ENCODE measurements at places on chromosomes 6 and 20.

DNA sequence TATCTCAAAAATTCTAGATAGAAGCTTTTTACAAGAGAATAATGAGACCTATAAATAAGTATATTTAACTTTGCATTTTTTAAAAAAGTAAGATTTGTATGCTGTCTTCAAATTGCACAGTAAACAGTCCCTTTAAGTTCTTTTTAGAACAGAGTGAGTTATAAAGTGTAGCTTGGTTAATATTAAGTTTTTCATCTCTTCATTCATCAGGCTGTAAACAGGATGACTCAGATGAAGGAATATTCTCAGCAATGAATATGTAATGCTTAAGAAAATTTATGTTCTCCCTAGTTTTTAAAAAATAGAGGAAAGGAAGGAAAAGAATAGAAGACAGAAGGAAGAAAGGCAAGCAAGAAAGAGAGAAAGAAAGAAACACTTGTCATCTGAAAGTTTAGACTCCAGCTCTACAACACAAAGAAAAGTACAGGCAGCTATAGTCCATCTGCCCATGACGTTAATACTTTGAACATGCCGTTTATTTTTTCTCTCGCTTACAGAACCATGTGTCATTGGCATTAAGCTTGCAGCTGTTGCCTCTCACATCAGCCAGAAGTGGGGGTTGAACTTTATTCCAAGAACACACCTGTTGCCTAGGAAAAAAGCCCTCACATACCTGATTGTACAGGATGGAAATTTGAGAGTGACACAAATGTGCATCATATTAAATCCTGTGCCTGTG is 36.1 kb downstream of the CAP2 start:
- DNase-seq = no peak

DNA sequence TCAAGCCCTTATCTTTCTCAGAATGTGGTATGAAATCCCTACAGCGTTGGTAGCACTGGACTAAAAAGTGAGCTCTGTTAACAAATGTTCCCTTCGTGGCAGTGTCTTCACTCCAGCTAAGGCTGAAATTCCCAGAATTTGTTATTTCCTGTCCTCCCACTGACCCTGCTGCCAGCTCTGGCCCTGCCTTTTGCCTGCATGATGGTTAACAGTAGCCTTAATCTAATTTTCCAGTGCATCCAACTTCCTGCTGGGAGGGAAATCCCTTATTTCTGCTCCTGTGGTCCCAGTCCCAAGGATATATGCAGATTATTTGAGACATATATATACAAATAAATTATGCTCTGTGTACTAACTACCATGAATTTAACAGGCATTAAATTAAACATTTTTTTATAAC is 157.2 kb upstream of the CARMIL1 start:
- no peak for DNase-seq

DNA sequence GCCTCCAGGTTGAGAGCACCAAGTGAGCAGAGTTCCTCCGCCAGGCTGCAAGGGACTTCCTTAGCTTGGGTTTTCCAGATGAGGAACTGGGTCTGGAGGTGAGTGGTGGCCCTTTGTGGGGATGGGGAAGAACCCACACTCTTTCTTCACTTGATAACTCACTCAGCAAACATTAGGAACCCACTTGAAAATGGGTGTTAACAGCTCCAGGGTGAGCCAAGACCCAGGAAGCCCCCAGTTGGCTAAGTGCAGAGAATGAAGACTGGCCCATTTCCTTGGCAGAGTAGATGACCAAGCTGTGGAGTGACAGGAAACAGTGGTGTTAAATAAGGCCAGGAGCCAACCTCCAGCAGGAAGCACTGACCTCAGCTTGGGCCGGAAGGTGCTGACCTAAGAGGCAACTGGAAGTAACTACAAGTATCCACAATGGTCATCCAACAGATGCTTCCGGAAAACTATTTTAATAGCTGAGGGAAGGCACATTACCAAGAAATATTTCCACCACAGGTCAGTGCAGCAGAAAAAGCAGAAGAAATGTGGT is 22.7 kb downstream of the MRPL14 start:
- DNase-seq = no peak

GRCh38 chr6:45448417-45449389 is 71.0 kb upstream of the SUPT3H start:
- DNase-seq = no peak

DNA sequence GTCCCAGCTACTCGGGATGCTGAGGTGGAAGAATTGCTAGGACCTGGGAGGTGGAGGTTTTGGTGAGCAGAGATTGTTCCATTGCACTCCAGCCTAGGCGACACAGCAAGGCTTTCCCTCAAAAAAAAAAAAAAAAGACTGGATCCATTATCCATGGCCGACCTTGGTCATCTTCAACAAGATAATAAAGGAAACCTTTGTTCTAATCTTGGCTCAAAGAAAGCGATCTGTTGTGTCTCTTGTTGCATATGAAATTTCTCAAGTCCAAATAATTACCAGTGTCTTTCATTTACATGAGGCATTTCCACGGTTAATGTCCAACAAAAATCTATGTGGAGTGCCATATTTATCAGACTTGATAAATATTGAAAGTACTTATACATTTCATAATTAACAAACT is 23.7 kb upstream of the KIF16B start:
- no peak for DNase-seq

GRCh38 chr6:118632359-118632758 is 19.0 kb downstream of the CEP85L start:
- DNase-seq = no peak

DNA sequence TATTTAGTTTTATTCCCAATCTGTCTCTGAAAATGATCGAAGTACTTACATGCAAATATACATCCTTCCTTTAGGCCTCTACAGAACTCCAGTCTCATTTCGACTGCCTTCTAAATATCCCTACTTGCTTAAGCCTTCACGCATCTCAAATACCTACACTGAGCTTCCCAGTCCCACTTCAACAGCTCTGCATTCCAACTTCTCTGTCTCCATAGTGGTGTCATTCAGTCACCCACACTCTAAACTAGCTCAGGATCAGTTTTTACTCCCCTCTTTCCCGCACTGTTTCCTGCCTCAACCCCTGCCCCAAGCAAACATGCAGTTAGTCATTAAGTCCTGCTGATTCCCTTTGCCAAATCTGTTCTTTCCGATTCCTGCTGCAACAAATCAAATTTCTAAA is 91.8 kb upstream of the PREP start:
- no peak for DNase-seq

- DNase-seq = no peak
Measured at GRCh38 chr6:155287762-155288161, 23.9 kb downstream of the CLDN20 start.

DNA sequence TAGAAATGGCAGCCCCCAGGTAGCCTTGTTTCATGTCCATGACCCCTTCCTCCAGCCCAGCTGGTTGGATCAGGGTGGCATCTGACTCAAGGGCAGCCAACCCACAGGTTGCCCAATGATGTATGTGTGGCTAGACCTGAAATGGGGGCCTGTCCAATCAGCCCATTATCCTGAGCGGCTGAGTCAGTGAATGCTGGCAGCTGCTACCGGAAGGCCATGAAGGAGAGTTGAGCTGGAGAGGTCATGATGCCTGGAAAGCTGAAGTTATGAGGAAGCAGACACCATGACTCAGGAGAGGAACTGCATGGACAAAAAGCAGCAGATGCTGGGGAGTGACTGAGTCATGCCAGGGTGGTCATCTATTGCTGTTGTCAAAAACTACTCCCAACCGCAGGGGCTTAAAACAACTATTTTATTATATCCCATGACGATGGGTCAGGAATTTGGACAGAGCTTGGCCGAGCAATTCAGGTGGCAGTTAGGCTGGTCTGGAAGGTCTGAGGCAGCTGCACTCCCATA is 67.3 kb downstream of the MDGA1 start:
- peak; percentile 99 for DNase-seq

GRCh38 chr6:135267085-135267484 is 86.0 kb downstream of the MYB start:
- DNase-seq = no peak

GRCh38 chr20:11296951-11297350 is 620.7 kb upstream of the BTBD3 start:
- DNase-seq = no peak

- no peak for DNase-seq
Measured at GRCh38 chr6:139588734-139589593, 214.5 kb upstream of the CITED2 start.

DNA sequence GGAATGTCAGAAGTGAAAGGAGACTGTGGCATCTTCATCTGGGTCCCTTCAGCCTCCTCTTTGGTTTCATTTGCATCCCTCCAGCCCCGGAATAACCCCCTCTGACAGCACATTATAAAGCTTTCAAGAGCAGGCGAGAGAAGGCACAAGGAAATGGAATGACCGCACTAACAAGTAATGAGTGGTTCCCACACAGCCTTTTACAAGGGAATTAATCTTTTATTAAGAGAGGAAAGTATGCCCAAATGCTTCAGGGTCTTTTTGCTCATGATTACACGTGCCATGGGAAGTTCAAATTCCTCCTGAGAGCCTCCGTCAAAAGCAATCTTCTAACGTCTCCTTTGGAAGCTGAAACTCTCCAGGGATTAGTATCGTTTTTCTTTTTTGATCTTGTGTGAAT is 347.0 kb downstream of the BTBD3 start:
- DNase-seq = no peak

GRCh38 chr6:3797231-3798054 is 45.9 kb upstream of the PXDC1 start:
- DNase-seq = peak; percentile 44

- DNase-seq = no peak
Measured at GRCh38 chr6:111857674-111858337, 15.4 kb downstream of the FYN start.

DNA sequence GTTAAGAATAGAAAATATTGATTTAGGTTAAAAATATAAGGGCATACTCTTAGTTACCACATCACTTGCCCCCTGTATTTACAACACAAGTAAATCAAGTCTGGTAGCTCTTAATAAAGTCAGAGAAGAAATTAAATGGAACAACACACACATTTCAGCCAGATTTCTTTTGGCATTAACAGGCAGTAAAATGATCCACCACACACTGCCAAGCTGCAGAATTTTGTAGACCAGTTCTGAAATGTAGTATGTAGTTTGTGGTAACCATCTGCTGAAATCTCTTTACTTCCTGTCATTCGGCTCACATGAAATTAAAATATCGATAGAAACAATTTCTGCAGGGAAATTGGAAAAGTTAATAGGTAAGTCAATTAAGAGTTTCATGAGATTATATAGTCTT is 326.8 kb downstream of the KHDRBS2 start:
- no peak for DNase-seq

DNA sequence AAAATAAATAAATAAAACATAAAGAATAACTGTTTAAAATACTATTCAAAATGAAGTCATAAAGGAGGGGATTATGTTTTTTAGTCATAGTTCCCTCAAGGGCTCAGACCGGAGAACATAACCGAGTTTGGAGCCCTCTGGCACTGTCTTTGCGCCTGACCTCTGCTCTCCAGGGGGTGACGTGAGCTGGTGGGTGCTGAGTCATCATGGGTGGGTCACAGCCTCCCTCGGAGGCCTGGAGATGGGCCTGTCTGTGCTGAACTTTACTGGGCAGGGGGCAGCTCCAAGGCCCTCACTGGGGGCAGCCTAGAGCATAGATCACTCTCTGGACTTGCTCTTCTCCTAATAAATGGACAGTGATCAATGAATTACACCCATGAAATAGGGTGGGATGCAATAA is 3.1 kb upstream of the MAVS start:
- peak; percentile 52 for DNase-seq

- DNase-seq = no peak
Measured at GRCh38 chr6:105917038-105917695, 169.0 kb upstream of the PRDM1 start.

DNA sequence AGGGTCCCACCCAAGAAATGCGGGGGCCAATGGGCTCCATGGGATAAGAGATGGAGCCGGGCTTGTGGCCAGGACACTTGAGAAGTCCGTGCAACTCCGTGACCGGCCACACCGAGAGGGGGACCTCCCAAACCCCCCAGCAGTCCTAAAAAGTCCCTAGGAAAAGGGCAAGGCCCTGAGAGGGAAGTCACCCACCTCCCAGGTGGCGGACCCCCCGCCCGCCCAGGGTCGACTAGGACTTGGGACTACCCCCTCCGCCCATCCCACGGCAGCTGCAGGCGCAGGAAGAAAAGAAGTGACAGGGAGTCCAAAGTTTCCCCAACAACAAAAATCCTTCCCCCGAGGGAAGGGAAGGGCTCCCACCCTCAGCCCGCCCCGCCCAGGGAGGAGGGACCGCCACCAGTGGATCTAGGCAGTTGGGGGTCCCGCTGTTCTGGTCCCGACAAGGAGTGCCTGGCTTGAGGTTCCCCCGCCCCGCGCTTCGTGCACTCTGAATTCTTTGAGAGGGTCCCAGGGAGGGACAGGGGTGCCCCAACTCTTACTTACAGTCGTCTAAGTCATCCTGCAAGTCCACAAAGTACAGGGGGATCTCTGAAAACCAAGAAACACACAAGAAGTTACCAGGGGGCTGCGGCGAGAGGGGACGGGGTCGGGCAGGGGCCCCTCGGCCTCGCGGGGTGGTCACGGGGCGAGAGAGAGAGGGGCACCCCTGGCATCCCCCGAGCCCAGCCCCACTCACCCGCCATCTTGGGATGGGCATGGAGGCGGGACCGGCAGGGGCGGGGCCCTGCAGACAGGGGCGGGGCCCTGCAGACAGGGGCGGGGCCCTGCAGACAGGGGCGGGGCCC is 611 bp upstream of the RAB22A start:
- peak; percentile 12 for DNase-seq

- DNase-seq = no peak
Measured at GRCh38 chr6:168496139-168496996, 55.4 kb downstream of the SMOC2 start.

DNA sequence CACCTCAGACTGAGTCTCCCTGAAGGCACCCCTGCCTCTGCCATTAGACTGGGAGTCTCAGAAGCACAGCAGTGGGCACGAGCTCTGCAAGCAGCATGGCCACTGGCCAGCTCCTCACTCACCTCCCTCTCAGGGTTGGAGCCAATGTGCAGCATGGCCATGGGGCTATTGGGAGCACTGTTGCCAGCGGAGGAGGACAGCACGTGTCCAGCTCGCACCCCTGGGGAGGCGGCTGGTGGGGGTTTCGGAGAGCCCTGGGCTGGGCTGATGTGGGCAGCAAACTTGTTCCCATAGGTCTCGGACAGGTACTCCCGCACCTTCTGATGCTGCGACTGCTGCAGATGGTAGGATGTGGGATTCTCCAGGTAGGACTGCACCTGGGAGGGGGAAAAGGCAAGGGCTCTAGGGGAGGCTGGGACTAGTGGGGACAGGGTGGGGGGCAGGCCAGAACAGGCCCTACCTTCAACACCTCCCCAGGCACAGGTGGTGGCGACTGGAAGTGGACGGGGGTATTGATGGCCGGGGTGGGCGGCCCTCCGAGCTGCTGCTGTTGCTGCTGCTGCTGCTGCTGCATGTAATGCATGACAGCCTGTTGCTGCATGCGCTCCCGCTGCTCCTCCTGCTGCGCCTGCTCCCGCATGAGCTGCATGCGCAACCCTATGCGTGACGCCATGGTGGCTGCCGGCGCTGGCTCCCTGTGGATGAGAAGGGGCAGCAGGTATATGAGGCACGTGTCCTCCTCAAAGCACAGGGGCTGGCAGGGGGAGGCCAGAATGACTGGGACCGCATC is 44.7 kb downstream of the TFEB start:
- DNase-seq = no peak

DNA sequence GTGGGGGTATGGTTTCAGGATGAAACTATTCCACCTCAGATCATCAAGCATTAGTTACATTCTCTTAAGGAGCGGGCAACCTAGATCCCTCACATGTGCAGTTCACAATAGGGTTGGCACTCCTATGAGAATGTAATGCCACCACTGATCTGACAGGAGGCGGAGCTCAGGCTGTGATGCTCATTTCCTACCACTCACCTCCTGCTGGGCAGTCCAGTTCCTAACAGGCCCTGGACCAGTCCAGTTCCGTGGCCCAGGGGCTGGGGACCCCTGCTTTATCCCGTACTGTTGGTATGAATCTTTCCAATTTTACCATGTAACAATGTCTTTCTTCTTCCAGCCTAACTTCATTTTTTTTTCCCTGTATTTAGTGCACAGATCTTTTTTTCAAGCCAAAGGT is 94.9 kb downstream of the OGFRL1 start:
- peak; percentile 43 for DNase-seq

Data from RKO (cell line).